ENCODE measurements at places on chromosomes 1 and 21.

GRCh38 chr21:38999161-38999560 lies 184.1 kb downstream of the PSMG1 start:
- no peak for DNase-seq

GRCh38 chr1:41416552-41417334 lies 55.5 kb downstream of the FOXO6 start:
- peak; percentile 27 for DNase-seq

DNA sequence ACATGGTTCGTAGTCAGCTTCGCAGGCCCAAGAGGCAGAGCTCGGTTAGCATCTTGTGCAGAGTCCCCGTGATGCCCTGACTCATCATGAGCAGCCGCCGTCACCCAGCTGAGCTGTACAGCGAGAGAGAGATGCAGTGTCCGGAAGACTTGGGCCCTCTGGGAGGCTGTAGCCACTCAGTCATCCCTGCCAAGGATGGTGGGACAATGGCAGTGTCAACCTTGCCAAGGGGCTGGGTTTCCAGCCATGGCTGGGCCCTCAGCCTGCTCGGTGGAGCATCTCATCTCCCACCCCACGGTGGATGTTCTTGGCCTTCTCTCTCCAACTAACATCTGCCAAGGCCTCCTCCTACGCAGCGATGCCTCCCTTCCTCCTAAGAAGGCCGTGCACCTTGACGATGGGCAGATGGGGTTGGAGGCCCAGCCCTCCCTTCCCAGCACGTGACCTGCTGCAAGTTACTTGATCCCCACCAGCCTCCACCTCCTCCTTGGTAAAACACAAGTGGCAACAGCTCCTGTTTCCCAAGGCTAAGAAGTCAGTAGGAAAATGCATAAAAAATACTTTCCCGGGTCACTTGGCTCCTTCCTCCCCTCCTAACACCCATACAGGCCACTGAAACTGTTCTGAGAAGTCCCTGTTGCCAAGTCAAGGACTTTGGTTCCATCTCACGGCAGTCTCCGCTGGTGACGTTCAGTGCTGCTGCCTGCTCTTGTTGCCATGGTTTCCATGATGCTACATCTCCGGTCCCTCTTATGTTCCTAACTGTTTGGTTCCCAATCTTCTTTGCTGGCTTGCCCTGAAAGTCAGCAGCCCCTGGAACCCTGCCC lies 384.7 kb upstream of the VAMP3 start:
- DNase-seq = no peak

- no peak for DNase-seq
These were observed 41.1 kb downstream of the INPP5B start for GRCh38 chr1:37905727-37906126.

DNA sequence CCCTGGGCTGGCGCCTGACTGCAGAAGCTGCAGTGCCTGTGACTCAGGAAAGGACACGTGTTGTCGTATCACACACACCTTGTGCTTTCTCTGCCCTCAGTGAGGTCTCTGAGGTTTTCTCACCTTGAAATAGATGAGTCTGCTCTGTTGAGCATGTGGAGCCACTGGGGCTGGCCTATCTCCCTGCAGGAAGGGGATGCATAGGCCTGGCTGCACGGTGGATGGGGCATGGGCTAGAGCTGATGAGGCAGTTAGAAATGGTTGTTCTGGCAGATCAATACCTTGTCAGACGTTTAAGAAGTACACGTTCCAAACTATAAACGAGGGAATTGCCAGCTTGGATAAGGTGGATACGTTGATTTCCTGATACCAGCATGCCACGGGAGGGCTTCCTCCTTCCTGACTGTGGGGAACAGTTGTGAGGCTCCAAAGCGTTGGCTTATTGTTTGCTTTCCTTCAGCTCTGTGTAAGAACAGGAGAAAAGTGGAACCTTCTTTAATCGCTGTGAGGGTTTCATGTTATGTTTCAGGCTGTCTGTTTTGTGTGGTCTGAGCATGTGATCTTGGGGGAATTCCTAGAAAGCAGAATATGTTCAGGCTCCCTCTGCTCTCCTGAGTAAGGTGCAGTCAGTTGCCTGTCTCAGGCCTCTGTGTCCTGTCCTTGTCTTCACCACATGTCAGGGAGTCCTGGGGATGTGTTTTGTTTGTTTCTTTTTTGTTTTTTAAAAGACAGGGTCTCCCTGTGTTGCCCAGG lies 44.8 kb downstream of the PCNT start:
- DNase-seq = no peak

- DNase-seq = no peak
These were observed 75.5 kb upstream of the DYNLT5 start for GRCh38 chr1:66676613-66677298.

DNA sequence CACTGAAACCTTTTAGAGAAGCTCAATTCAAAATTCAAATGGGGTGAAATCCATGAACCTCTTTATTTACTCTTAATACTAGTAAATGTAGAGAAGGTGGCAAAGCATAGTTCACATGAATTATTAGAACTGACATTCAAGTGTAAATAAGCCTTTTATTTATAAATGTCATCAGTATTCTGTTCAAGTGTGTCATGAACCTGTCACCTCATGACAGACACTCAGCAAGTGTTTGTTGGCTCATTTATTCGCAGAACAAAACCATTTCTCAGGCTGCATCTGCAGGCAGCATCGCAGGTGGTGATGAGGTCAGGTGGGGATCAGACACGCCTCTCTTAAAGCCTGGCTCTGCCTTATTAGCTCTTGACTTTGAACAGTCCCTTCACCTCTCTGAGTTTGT lies 116.6 kb downstream of the SETD4 start:
- DNase-seq = no peak

GRCh38 chr1:113581323-113581722 lies 178.0 kb downstream of the PHTF1 start:
- DNase-seq = no peak

GRCh38 chr1:178388418-178389145 lies 108.2 kb downstream of the CLEC20A start:
- DNase-seq = no peak

- no peak for DNase-seq
These were observed 15.3 kb upstream of the KLHDC8A start for GRCh38 chr1:205371871-205372660.

DNA sequence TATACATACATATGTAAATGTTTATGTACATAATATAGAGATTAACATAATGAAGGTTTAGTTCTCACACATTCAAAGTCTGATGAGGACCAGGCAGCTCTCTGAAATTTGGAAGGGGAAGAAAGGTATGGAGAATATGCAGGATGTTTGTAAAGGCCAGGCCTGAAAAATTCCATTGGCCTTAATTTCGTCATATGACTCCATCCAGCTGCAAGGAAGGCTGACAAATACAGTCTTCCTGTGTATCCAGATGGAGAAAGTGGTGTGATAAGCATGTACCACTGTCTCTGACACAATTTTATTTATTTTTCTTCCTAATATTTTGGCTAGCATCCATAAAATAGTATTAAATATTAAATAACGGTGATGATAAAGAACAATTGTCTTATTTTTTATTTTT lies 6.3 kb upstream of the SGIP1 start:
- DNase-seq = no peak

DNA sequence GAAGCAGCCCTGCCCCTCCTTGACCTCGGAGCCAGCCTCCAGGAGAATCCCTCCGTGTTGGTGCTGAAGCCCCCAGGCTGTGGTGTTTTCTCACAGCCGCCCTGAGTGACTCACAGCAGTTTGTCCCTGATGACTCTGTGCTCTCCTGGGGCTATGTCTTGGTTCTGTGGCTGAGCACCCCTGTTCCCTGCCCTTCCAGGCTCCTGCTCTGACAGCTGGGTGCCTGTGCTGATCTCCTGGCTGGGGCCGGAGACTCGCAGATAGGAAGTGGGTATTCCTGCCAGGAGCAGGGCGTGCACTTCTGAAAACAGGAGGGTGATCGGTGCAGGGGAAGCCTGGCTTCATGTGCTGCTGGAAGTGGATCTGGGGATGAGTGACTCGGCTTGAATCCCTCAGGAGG lies 34.5 kb downstream of the POFUT2 start:
- no peak for DNase-seq

- peak; percentile 34 for DNase-seq
These were observed 26.9 kb downstream of the ITPKB start for GRCh38 chr1:226711976-226712741.

GRCh38 chr1:22256213-22256512 lies 113.3 kb upstream of the WNT4 start:
- DNase-seq = no peak

- DNase-seq = no peak
These were observed 23.7 kb downstream of the NKAIN1 start for GRCh38 chr1:31216016-31216415.

DNA sequence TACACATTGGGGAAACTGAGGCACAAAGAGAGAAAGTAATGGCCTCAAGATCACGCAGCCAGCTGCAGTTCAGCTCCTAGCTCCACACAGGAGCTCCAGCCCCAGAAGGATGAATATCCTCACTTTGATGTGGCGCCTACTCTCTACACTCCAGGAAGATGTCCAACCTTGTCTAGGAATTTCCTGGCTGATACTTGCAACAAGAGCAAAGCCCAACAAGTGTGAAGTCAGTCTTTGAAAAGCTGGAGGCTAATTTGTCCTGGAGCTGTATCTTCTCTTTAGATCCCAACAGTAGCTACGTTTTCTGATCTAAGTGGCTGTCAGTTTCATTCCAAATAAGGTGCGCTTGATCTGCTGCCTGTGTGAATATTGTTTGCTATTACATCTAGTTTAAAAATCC lies 344.9 kb downstream of the PTPRU start:
- no peak for DNase-seq

GRCh38 chr1:14265495-14265894 lies 333.0 kb upstream of the KAZN start:
- DNase-seq = no peak

GRCh38 chr1:3398396-3399140 lies 55.9 kb upstream of the ARHGEF16 start:
- no peak for DNase-seq

GRCh38 chr1:221530791-221531190 lies 211.1 kb downstream of the DUSP10 start:
- no peak for DNase-seq

DNA sequence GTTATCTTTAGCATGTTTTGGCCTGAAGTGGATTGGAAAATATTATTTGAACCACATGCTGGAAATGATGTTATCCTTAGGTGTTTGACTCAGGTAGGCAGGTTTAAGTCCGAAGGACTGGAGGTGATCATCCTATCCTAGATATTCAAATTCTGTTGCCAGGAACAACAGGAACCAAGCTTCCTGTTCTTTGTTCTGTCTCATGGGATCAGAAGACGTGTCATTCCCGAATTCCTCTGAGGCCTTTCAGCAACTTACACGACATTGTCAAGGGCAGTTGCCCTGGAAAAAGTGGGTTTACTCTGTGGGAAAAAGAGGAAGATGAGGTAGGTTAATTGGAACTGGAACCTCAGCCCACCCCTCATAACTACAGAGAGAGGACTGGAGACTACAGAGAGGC lies 36.6 kb downstream of the SLAMF6 start:
- no peak for DNase-seq

GRCh38 chr1:34406377-34406776 lies 229.7 kb downstream of the C1orf94 start:
- no peak for DNase-seq

GRCh38 chr21:39094087-39094780 lies 89.0 kb downstream of the PSMG1 start:
- DNase-seq = no peak

DNA sequence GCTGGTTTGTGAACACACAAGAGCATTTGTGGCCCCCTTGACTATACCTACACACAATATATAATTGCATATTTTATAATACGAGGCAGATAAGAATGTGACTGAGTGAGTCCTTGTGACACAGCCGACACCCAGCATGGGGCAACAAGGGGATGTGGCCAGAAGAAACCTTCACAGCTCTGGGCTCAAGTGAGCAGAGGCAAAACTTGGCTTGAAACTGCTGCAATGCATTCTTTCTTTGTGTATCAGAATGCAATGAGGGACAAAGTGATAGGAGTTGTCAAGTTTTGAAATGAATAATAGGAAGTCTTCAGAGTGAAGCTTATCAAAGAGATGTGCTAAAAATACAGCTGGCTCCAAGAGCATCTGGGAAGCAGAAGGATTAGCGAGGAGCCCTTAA lies 124.0 kb upstream of the C8B start:
- no peak for DNase-seq

All from activated CD4-positive, CD25-positive, alpha-beta regulatory T cell treated with anti-CD3 and anti-CD28 coated beads, Interleukin-2, amount 50 U/mL, for 16 hours (primary cell).